ENCODE measurements at places on chromosomes 4 and X.

GRCh38 chr4:8150152-8151090 is 8.2 kb downstream of the ABLIM2 start:
- DNase-seq = no peak

DNA sequence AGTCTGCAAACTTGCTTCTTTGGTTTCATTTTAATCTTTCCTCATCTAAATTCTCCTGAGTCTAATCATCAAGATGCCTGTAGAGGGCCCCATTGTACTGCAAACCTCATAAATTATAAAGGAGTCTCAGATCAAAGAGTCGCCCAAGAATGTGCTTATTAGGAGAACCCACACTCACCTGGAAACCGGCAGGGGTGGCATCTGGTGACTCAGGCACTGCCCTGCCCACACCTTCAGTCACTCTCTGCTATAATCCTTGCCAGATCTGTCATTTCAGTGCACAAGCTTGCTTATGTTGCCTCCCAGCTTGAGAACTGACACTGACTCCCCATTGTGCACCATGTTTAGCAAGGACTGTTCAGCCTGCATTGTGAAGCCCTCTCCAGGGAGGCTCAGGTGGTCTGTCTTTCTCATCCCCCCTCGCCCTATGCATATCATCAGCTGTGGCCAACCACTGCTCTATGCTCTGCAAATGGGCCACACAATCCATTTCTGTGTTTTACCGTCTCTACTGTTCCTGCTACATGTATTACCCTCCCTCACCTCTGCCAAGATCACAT is 12.4 kb downstream of the EPGN start:
- DNase-seq = peak; percentile 83

DNA sequence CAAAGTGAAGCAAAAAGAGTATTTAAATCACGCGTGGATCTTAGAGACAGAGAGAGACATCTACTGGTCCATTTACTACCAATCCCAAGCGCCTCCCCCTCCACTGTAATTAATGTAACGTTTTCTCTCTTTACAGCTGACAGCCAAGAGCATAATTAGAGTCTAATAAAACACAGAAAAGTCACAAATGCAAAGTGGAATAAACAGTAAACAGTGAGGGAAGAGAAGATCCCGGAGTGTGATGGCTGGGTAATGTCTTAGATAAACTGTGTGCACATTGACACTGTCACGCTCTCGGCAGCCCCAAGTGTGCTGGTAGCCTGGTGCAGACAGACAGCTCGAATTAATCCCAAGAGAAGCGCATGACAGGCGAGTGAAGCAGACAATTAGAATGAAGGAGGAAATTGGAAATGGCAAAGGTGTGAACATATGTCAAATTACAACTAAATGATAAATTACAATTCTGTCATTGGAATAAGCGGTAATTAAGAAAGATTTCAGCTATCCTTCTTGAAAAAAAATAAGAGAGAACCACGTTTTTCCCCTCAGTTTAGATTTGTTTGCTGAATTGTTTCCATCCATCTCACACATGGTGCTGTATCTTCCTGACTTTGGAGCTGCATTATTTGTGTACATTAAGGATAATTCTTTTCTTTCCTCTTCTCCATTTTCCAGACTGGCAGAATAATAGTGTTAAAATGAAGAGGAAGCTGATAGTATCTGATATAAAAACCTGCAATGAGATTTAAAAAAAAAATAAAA is 100.1 kb downstream of the CXXC4 start:
- DNase-seq = no peak

DNA sequence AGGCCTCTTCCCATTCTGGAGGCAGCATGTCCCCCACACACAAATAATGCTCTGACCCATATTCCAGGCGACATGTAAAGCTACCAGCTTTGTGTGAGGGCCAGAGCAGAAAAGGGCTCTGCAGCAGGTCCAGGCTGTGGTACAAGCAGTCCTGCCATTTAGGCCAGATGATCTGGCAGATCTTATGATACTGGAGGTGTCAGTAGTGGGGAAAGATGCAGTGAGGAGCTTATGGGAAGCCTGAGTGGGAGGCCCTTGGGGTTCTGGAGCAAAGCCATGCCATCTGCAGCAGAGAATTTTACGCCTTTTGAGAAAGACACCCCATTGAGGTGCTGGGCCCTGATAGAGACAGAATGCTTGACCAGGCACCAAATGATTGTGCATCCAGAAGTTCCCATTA is 7.7 kb downstream of the SYN1 start:
- no peak for DNase-seq

GRCh38 chrX:14903891-14904290 is 30.7 kb downstream of the MOSPD2 start:
- no peak for DNase-seq

DNA sequence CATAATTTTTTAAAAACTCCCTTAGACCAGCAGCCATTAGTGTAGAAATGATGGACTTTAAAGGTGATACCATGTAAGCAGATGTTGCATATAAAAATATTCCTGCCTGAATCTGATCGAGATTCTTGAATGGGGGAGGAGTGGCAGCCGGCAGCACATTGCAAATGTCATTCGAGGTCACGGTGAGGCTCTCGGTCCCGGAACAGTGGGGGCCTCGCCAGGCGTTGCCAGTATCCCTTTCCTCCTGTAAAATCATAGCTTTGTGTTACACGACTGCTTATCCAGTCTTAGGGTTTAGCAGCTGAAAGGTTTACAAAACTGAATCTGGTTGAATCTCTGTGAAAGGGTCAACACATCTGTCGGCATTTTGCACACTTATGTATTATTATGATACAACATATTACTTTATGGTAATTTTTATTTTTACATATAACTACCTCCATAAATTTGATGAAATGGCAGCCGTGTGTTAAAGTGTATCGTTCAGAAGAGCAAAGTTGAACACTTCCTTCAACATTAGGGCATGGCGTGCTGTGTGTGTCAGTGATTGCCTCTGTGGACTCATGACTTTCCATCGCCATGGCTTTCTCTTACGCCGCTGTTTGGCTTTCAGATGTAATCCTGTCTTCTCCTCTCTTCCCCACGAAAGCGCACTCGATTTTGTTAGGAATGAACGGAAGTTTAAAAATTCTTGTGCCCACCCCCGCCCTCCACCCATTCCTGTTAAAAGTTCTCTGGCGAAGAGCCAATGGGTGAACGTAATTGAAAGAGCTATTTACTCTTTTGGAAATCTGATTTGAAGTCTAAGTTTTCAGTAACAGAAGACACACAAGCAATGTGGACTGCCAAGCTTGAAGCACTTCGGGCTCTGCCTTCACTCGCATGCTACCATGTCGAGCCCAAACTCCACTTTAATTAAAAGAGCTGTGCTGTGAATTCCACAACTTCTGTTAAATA is 114.8 kb downstream of the STOX2 start:
- DNase-seq = no peak

DNA sequence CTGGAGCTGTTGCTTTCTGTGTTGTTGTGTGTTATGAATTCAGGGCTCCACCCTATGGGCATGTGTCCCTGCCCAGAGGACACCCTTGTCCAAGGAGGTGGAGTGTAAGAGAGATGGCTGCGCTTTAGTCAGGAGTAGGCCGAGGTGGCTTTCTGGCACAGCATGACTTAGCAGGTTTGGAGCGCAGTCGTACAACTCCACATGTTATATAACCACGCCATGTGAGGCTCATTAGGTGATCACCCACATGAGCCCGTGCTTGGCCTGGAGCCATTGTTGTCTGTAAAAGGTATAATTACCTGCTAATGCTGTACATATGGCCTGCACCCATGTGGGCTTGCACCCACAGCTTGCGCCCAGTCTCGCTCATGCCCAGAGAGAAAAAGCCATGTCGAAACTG is 15.8 kb upstream of the ANAPC4 start:
- no peak for DNase-seq

GRCh38 chr4:152374606-152375285 is 161.1 kb downstream of the FBXW7 start:
- DNase-seq = no peak

DNA sequence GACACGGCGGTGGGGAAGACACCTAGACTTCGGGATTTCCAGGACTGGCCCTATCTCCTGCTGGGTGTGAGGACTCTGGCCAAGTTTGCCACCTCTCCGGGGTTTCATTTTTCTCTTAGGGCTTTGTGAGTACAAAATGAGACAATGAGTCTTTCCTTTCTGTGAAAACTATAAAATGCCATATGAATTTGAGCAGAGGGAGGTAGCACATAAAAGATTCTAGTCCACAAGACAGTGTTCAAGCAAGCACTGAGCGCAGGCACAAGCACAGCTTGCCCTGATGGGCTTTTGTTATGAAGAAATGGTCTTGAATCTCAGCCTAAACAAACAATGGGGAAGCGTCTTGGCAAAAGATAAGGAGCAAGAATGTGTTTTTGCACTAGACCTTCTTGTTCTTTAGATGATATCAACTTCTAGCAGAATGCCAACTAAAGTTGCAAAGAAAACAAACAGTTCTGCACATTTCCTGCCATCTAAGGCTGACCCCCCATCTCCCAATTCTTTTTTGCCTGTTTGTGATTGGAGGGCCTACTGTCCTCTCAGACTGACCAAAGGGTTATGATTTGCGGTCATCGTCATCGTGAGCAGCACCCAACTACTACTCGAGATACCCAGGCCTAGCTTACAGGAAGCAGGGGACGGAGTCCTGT is 73.0 kb upstream of the ZNF518B start:
- DNase-seq = peak; percentile 6

GRCh38 chrX:134161162-134161561 is 75.8 kb upstream of the CCDC160 start:
- no peak for DNase-seq

- DNase-seq = no peak
Measured at GRCh38 chr4:186918466-186918865, 194.8 kb upstream of the FAT1 start.

DNA sequence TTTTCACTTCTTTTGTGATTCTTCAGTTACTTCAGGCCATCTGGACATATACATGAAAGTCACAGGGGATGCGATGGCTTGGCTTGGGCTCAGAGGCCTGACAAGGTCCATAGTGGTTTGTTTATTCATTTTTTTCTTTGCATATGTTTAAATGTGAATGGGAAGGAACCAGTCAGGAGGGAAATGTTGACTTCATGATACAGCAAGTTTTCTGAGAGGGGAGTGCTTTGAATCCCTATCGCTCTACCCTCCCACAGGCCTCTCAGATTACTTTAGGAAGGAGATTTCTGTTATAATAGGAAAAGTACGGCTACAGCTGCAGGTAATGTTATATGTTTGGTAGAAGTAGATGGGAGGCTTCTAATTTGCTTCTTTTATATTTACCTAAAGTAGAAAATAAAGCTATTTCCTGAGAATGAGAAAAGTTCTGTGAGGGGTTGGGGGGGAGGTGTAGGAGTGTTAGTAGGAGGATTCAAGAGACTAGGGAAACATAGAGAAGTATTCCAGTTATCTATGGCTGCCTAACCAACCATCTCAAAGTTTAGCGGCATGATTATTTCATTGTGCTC is 322.9 kb downstream of the RAPGEF2 start:
- no peak for DNase-seq

- no peak for DNase-seq
Measured at GRCh38 chrX:137565921-137566745, at the start of gene ZIC3. TSS of gene ZIC3 (plus strand) at chrX:137566127. CDS start at chrX:137566692, 565 bp downstream.

GRCh38 chr4:147773261-147774184 is 41.6 kb downstream of the ARHGAP10 start:
- DNase-seq = peak; percentile 53

GRCh38 chr4:68283714-68284113 is 38.2 kb upstream of the TMPRSS11B start:
- DNase-seq = no peak

DNA sequence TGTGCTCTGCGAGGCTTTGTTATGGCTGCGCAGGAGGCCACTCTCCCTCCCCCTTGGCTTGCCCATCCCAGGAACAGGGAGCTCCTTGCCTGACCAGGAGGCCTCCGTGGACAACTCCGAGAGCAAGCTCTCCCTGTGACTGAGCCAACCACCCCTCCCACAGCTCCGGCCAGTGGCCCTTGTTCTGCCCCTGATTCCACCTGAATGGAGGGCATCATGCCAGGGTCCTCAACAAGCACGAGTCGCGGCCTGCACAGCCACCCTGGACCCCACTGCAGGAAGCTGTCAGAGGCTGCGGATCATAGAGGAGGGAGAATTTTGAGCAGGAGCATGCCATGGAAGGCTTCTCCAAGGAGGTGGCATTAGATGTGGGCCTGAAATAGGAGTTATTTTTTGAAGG is 44.8 kb upstream of the GRPEL1 start:
- DNase-seq = no peak

DNA sequence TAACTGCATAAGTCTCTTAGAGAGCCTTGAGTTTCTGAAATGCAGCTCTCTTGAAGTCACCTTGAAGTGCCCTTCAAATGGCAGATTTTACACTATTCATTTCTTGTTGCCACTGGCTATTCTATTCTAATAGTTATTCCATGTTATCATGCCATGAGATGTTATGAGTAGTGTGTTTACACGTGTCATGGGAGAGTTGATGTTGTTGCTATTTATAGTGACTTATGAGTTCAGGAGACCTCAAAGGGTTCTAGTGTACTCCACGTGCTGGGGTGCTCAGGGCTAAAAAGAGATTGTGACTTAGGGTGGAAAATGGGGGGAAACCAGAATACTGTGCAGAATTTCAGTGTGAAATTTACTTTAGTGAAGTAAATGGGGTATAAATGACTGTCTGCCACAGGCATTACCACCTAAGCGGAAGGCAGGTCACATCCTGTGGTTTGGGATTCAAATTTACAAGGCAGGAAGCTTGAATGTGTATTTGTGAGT is 77.1 kb upstream of the SLC4A4 start:
- DNase-seq = peak; percentile 26

DNA sequence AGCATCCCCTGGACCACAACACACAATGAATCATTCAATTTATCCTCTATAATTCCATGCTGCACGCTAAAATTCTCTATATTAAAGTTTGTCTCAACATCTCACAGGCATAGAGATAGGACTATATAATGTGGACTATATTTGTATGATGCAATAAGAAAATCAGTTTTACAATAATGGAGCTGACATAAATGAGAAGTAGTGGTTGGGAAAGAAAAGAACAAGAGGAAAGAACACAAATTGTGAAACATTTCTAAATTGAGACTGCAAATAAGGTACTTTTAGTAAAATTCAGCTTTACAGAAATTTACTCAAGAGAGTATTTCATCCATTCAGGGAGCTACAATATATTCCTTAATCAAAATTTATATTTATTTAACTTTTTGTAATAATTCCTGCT is 120.4 kb downstream of the ARAP2 start:
- no peak for DNase-seq

GRCh38 chr4:113987382-113987941 is 8.0 kb upstream of the ARSJ start:
- no peak for DNase-seq

GRCh38 chr4:3404546-3404945 is 37.2 kb upstream of the HGFAC start:
- DNase-seq = no peak

- no peak for DNase-seq
Measured at GRCh38 chr4:1003271-1004070, 8.0 kb upstream of the FGFRL1 start.

All from HT1080 (cell line).